ENCODE measurements at places on chromosomes 11 and 22. TPM values are rescaled to one million over a fixed set of nuclear protein-coding genes. Genes with fewer than 3 reads are reported as not detected.

The OR8D1 gene
- not detected for total RNA-seq

The PACSIN2 gene
- total RNA-seq: 78.5 TPM

The GUCY1A2 gene
- 23.8 TPM for total RNA-seq

The MMP7 gene
- 226 TPM for total RNA-seq

The TSSK2 gene
- total RNA-seq: not detected

The MMP27 gene
- total RNA-seq: not detected

The LRRC4C gene
- total RNA-seq: 3.6 TPM

The PGGHG gene
- 45.0 TPM for total RNA-seq

The OR52A1 gene
- total RNA-seq: not detected

The KCTD21 gene
- 6.7 TPM for total RNA-seq

The RASL10A gene
- 5.3 TPM for total RNA-seq

The ALG8 gene
- total RNA-seq: 53.1 TPM

The ZBTB16 gene
- 166 TPM for total RNA-seq

The GVQW3 gene
- 2.4 TPM for total RNA-seq

The TRPC6 gene
- total RNA-seq: 5.8 TPM

The MOV10L1 gene
- total RNA-seq: 0.26 TPM

The BTG4 gene
- not detected for total RNA-seq

The DESI1 gene
- total RNA-seq: 38.7 TPM

The PKDREJ gene
- 0.13 TPM for total RNA-seq

The CAPN5 gene
- total RNA-seq: 143 TPM

The ADAMTS15 gene
- total RNA-seq: 5.9 TPM

The CELSR1 gene
- total RNA-seq: 44.0 TPM

The B4GAT1 gene
- total RNA-seq: 15.2 TPM

The MMP13 gene
- total RNA-seq: not detected

The PLAAT4 gene
- total RNA-seq: 56.7 TPM

Data from ureter (tissue), 1 donor.